ENCODE measurements at places on chromosomes 4 and X. TPM values are rescaled to one million over a fixed set of nuclear protein-coding genes. Genes with fewer than 3 reads are reported as not detected.

WDR17 gene
- total RNA-seq, result 20.3 TPM

RHOXF2 gene
- total RNA-seq, result not detected

FBXL5 gene
- 122 TPM for total RNA-seq

PPP2R2C gene
- 17.2 TPM for total RNA-seq

TAF7L gene
- 0.72 TPM for total RNA-seq

FRG2 gene
- not detected for total RNA-seq

FAT4 gene
- 85.5 TPM for total RNA-seq

PAGE1 gene
- not detected for total RNA-seq

DCAF16 gene
- 33.2 TPM for total RNA-seq

PRR32 gene
- 0.30 TPM for total RNA-seq

APBB2 gene
- total RNA-seq, result 85.5 TPM

FAM53A gene
- total RNA-seq, result 3.3 TPM

LEF1 gene
- total RNA-seq, result 50.5 TPM

GLRA2 gene
- total RNA-seq, result 52.1 TPM

UGT2B7 gene
- total RNA-seq, result 0.20 TPM

PTCHD1 gene
- 3.4 TPM for total RNA-seq

BMX gene
- 1.4 TPM for total RNA-seq

LANCL3 gene
- 2.1 TPM for total RNA-seq

NXF2 gene
- total RNA-seq, result not detected

RBBP7 gene
- 140 TPM for total RNA-seq

CYBB gene
- 31.5 TPM for total RNA-seq

TCEAL6 gene
- total RNA-seq, result 5.1 TPM

DYNLT3 gene
- total RNA-seq, result 36.6 TPM

PCYT1B gene
- 13.0 TPM for total RNA-seq

CYP2U1 gene
- 22.0 TPM for total RNA-seq

ETDC gene
- not detected for total RNA-seq

XPNPEP2 gene
- total RNA-seq, result 2.0 TPM

UGT2A1 gene
- total RNA-seq, result not detected

NEIL3 gene
- 5.5 TPM for total RNA-seq

NAP1L2 gene
- 18.0 TPM for total RNA-seq

ALAS2 gene
- total RNA-seq, result 188 TPM

NKX3-2 gene
- total RNA-seq, result 0.20 TPM

GTPBP6 gene
- total RNA-seq, result 28.5 TPM

PNPLA4 gene
- total RNA-seq, result 22.6 TPM

CLNK gene
- 0.10 TPM for total RNA-seq

EMCN gene
- 17.2 TPM for total RNA-seq

CXorf51B gene
- not detected for total RNA-seq

PABPC1L2A gene
- 4.1 TPM for total RNA-seq

RCHY1 gene
- total RNA-seq, result 24.8 TPM

PHEX gene
- 1.2 TPM for total RNA-seq

IL2 gene
- not detected for total RNA-seq

CFAP99 gene
- total RNA-seq, result 6.4 TPM

BRS3 gene
- 0.30 TPM for total RNA-seq

CLDN34 gene
- total RNA-seq, result 0.30 TPM

HPSE gene
- total RNA-seq, result 6.5 TPM

CFAP47 gene
- 16.8 TPM for total RNA-seq

GIMD1 gene
- total RNA-seq, result not detected

ODAPH gene
- not detected for total RNA-seq

ARR3 gene
- not detected for total RNA-seq

COL25A1 gene
- 9.3 TPM for total RNA-seq

TLR1 gene
- total RNA-seq, result 32.2 TPM

ZAR1 gene
- 0.44 TPM for total RNA-seq

TSPAN6 gene
- total RNA-seq, result 53.7 TPM

SEPTIN11 gene
- 156 TPM for total RNA-seq

C4orf50 gene
- total RNA-seq, result 1.9 TPM

FOXP3 gene
- 0.11 TPM for total RNA-seq

PCSK1N gene
- total RNA-seq, result 91.4 TPM

SRPK3 gene
- 1.3 TPM for total RNA-seq

RAB9B gene
- 35.8 TPM for total RNA-seq

Data from spinal cord (tissue), 10 donors.